ENCODE measurements at places on chromosomes 7 and 10.

GRCh38 chr10:72223743-72224101, 7.6 kb upstream of the ASCC1 start:
- no peak for DNase-seq

- DNase-seq, result no peak
These were observed 38.0 kb downstream of the R3HCC1L start for GRCh38 chr10:98172495-98172894.

DNA sequence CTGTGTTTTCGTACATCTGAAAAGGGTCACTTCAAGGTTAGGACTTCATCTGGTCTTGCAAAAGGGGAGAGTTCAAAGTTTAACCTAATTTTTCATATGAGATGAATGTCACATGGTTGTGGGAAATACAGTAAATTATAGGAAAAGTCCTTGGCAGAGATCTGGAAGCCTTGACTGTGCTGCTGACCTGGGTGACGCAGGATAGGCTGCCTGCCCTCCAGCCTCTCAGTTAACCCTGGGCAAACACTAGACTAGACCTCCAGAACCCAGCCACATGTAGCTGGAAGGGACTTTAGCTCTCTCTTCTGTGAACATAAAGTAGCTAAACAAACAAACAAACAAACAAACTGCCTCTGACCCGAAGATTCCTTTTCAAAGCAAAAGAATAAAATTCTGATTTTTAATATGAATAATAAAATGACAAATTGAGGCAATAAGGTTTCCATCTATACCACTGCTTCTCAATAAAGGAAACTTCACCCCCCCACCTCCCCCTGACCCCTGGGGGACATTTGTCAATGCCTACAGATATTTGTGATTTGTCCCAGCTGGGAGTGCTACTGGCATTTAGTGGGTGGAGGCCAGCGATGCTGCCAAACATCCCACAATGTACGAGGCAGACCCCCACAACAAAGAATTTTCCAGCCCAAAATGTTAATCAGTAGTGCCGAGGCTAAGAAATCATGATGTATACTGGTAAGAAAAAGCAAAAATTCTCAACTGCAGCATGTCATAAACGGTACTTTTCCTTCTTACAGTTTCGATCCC, 75.2 kb upstream of the PRR15 start:
- DNase-seq, result no peak

DNA sequence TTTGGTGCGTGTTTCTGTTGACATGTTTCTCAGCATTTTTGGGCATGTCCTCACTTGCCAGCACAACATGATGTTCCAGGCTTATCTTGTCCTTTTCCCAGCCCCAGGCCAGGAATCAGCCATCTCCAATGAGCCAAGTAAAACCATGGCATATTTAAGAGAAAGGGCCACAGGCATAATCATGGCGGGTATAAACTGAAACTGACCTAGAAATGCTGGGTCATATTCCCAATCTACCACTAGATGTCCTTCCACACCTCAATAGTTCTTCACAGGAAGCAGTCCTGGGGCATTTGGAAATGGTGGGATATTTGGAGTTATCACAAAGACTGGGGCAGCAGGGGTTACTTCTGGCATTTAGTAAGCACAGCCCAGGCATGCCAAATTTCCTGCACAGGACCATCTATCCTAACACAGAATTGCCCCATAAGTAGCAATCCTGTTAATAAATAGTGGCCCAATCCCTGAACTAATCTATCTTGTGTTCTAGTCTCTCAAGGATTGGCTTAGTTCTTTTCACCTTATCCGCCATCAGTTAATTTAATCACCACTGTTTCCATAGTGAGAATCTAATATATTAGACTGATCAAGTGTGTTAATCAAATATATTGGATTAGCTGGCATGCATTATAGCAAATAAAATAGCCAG, 101.6 kb downstream of the NPSR1 start:
- no peak for DNase-seq

DNA sequence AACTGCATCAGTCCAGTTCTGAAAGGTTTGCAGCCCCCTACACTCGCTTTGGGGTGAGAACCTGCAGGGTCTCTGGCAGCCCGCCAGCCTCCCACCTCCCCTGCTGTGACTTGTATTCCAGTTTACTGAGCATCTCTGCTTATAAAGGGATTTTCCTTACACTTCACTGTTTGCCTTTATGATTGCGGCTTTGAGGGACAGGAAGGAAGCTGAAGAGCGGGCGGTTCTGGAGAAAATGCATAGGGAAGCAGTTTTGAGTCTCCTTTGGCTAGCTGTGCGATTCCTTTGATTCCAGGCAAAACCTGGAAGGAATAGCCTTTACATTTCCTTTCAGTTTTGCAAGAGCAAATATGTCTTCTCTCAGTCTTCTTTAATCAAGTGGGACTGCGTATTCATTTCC, 65.0 kb upstream of the TRIM8 start:
- no peak for DNase-seq

DNA sequence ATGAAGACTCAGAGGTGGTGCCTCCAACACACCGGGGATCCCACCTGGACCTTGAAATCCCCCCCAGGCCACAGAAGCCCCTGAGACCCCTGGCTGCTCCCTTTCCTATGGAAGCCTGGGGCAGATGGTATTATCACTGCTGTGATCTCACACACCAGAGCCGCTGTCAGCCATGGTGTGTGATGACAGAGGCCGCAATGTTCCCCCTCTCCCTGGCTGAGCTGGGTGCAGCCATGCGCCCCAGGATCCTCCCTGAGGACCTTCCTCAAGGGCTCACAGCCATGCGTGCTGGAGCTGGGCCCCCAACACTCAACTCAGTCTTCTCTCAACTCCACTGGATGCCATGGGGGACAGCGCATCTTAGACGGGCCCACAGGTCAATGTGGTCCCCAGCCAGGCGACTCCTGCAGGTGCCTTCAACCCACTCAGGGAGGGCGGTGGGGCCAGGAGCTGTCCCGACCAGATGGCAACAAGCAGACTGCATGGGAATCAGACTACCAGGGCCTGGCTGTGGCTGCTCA, 44.9 kb downstream of the VIPR2 start:
- DNase-seq, result no peak

DNA sequence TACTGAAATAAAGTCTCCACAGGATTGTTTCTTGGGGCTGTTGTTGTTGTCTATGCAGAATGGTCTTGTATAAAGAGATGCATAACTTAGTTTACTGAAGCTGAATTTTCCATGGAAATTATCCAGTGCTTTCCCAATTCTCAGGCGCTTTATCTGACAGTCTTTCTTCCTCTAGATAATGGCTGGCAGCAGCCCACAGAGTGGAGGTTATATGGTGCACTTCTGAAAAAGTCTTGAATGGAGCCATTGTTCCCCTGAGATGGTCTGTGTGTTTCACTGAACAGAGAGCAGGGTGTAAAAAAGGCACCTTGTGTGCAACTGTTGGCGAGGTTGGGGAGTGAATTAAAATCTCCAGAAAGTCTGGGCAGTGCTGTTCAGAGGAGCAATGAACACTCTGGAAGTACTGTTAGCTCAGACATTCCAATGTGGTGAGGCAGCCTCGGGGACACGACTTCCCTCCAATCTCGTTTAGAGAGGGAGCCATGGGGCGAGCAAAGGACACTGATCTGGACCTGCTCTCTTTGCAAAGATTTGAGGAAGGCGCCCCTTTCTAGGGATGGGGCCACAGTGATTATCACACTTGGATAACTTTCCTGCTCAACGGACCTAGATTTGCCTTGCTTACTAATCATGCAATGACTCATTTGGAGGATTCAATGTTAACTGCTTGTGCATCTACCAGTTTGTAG, 2.0 kb upstream of the PLCE1 start:
- no peak for DNase-seq

- DNase-seq, result no peak
These were observed 268.0 kb downstream of the PHTF2 start for GRCh38 chr7:78066599-78066998.

- no peak for DNase-seq
These were observed 257.8 kb upstream of the PCDH15 start for GRCh38 chr10:55058800-55059199.

DNA sequence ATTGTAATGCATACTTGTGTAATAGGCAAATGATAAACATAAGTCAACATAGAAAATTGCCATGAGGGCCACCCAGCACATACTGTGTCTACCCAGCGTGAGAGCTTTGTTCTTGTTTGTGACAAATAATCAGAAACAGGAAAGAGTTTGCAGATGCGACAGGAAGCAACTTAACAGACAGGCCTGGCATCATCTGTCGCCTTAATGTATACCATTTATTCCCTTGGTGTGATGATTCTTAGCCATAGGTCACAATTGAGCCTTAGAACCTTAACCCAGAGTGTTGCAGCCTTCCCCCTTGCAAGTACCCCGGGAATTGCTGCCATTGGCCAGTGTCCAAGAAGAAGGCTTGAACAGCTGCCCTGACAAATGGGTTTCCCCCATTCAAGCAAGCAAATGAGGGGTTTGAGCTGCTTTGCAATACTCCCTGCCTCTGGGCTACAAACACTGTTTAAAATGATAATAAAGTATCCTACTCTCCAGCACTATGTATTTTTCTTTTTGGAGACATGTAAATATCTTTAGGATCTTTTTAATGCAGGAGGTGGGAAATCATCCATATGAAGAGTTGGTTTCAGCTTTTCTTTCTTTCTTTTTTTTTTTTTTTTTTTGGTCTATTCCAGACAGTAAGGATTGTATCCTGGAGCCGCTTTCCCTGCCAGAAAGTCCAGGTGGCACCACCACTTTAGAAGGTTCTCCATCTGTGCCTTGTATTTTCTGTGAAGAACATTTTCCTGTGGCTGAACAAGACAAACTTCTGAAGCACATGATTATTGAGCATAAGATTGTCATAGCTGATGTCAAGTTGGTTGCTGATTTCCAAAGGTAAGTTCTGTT, 80.0 kb downstream of the ZNF277 start:
- no peak for DNase-seq

- DNase-seq, result no peak
These were observed 143.8 kb downstream of the KCNMA1 start for GRCh38 chr10:77493851-77494261.

DNA sequence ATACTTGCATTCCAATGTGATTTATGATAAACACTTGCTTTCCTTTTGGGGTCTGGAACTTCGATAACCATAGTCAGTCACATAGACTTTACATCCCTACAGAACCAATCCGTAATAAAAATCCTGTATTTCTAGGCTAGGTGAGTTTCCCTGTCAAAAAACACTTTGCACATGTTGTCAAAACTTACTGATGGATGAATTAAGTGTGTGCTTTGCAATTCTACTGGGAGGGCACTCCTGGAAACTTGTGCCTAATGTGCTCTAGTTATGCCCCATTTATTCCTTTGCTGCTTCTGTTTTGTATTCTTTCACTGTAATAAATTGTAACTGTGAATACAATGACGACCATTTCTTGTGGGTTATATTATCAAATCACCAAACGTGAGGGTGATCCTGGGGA, 684.8 kb upstream of the PCDH15 start:
- DNase-seq, result no peak

- DNase-seq, result no peak
These were observed 41.8 kb upstream of the IGFBP3 start for GRCh38 chr7:45962861-45963260.

DNA sequence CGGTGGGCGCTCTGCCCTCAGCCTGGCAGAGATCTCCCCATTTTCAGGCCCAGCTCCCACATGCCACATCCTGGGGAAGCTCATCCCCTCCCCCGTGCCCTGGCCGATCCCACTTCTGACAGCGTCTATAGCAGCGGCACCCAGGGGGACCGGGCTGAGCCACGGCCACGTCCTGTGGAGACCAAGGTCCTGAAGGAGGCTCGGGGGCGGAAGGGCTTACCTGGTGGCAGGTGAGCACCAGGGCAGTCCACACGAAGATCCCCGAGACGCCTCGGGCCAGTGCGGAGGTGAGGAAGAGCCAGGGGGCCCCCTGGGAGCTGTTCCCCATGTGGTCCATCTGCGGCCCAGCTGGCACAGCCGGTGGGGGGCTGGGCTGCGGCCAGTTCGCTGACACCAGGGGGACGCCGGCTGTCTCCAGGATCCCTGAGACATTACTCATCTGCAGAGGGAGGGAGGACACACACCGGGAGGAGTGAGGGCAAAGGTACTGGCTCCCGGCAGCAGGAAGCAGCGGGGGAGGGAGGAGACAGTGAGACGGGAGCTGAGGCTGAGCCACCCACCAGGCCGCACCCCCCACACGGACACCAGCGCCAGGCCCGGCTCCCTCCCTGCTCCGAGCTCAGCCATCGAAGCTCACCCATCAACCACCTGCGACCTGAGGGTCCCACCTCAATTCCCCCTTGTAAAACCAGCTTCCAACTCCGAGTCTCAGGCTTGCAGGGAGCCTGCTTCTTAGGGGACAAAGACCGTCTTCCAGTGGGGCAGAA, 776 bp downstream of the TMEM184A start:
- DNase-seq, result no peak

- DNase-seq, result no peak
These were observed 935 bp downstream of the TM9SF3 start for GRCh38 chr10:96585736-96586418.

DNA sequence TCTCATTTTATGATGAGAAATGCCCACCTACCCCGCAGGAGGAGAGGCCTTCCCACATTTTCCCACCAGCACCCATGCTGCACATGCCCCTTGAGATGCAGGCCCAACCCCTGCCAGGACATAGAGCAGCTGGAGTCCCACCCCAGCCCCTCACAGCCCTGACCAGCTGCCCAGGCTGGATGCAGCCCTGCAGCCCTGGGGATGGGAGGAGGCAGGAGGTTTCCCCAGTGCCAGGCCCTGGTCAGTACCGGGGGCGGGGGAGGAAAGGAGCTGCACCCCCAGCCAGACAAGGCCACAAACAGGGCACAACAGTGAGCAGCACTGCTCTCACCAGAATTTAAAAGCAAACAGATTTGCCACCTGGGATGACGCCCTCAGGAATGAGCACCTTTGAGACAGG, 196.1 kb downstream of the PTPRN2 start:
- no peak for DNase-seq

GRCh38 chr7:101705331-101705730, 76.2 kb upstream of the MYL10 start:
- DNase-seq, result no peak

- no peak for DNase-seq
These were observed 8.4 kb upstream of the TMEM254 start for GRCh38 chr10:80070057-80070456.

DNA sequence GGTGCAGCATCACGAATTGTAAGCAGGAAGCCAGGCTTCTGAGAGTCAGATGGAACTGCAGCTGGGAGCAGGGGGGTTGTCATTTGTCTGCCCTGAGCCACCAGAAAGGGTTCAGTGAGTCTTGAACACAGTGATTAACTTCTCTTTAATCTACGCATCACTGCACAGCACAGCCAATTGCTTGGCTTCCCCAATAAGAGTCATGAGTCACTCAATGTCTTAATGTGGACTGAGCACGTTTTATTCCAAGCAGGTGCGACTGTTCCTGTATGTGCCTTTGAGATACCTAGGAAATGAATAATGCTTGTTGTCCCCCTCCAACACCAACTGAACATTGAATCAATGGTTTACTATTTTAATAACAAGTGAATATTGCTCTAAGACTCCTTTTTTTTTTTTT, 26.0 kb upstream of the PLEKHA1 start:
- no peak for DNase-seq
